ENCODE measurements at places on chromosomes 11 and 22.

GRCh38 chr11:28100665-28101064, 7.3 kb downstream of the KIF18A start:
- no peak for DNase-seq

- DNase-seq = no peak
Observed at GRCh38 chr11:2531987-2532703, 87.3 kb downstream of the KCNQ1 start.

GRCh38 chr11:96001037-96001436, 77.1 kb upstream of the MTMR2 start:
- no peak for DNase-seq

- DNase-seq = peak; percentile 8
Observed at GRCh38 chr11:94046796-94047195, 25.6 kb downstream of the HEPHL1 start.
